Stimulated activated CD4-positive, alpha-beta T cell treated with anti-CD3 and anti-CD28 coated beads, Interleukin-12 subunit alpha, Interleukin-12 subunit beta, amount 100 ng/mL, for 24 hours (primary cell): ENCODE measurements at places on chromosomes 6 and 20.

- DNase-seq, result no peak
Observed at GRCh38 chr6:133873538-133873937, 15.4 kb upstream of the TCF21 start.

DNA sequence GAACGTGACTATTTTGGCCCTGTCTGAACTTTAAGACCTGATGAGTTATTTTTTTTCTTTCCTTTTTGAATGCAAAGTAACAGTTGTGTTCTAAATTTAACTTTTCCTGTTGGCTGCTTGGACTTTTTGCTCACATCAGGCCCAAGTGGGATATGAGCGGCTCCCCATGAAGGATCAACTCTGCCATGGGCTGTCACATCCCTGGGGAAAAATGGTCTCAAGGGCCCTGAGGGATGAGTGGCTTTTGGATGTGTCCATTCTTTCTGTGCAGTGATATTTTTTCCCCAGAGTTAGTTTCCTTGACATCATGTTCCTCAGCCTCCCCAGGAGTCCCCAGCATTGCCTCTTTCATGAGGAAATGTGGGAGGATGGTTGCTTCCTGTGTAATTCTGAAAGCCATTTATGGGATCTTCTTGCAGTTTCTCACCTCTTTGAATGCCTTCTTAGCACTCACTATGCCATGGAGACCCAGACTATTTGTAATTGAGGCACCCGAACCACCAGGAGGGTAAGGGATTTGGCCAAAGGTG is 92.5 kb downstream of the SLC24A3 start:
- no peak for DNase-seq

DNA sequence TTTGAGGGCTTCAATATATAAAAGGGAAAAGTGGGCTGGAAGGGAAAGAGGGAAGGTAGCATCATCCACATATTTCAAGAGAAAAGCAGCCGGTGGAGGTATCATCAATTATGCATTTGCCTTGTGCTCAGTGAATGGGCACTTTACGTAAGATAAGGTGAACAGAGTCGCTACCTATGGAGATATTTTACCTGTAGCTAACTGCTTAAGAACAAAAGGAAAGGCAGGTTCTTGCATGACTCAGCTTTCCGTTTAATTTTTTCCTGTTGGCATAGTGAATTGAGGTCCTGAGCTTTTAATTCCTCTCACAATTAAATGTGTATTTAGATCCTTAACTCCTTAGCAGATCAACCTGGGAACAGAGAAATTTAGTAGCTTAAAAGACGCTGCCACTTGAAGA is 25.5 kb upstream of the PLCB4 start:
- no peak for DNase-seq

DNA sequence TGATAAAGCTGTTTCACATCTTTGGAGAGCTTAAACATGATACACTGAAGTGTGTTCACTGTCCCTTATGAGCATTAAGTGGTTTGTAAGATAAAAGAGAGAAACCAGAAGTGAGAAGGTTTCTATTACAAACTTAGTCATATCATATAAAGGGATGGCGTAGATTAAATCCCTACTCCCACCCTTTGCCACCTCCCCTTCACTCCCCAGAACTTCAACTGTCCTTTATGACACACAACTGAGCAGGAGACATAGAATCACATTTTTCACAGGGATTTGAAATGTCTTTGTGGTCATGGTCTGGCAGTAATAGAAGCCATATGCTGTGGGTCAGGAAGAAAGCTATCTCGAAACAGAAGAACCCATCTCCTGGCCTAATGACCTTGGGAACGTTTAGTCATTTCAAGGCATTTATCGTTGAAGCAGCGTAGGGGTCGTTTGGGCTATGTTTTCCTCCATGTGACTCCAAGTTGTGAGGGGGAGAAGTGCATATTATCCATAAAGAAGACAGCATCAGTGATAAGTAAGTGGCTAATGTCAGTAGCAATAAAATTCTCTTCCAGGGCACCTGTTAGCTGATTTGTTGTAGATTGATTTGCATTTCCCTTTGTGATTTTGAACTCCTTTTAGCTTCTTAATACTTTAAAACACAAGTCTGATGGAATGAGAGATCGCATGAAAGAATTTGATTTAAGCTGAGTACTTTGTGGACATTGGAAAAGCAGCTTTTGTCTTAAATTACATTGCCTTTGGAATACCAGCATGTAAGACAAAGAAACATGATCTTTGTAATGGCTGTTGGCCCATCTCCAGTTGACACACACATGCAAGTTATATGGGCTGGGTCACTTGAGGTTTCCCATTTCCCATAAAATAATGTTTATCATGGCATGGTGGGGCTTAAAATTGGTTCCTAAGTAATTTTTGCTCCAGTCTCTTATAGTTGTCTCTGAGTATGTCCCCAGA is 501.5 kb upstream of the FLRT3 start:
- no peak for DNase-seq

DNA sequence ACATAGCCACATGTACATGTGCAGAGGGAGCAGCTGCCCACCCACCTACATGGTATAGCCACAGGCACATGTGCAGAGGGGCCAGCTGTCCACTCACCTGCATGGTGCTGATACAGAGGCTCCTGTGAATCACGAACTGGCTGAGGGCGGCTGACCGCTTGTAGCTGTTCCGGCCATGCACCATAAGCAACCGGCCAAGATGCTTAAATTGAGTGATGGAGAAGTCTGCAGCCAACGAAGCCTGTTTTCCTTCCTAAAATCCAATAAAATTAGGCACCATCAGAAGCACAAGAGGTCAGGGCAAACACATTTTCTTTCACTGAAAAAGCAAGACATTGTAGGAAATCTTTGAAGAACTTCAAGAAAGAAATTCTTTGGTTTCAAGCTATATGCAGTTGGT is 71.1 kb upstream of the NFATC2 start:
- DNase-seq, result no peak

- DNase-seq, result no peak
Observed at GRCh38 chr6:7559196-7559595, 17.7 kb downstream of the DSP start.

DNA sequence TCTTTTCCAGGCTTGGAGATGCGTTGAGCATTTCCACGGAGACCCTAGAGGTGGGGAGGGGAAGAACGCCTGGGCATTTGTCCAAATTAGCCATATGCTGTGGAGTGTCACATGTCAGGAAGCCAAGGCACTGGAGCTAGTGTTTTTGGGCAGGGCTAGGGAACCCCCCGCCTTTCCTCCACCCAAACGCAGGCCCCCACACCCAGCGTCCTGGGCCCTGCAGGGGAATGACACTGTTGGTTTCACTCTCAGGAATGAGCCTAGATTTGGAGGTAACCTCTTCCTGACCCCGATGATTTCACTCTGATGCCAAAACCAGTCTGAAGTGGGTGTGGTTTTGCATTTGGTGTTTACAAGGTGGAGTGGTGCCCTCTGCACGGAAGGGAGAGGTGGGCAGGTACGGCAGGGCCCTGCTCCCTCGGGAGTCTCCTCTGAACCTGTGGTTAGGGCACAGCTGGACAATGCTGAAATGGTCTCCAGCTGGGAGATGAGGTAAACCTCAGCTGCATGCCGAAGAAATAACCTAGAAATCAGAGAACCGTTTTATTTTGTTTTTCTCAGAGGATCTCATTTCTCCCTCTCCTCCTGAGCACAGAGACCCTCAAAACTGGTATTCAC is 29.5 kb downstream of the MTHFD1L start:
- DNase-seq, result no peak
